Bronchial epithelial cell (primary cell): ENCODE measurements at places on chromosomes 7 and 10. TPM values are rescaled to one million over a fixed set of nuclear protein-coding genes. Genes with fewer than 3 reads are reported as not detected.

OR13A1 gene
- not detected in 2 replicates for total RNA-seq

- no peak for DNase-seq
These were observed 183.2 kb downstream of the GRM3 start for GRCh38 chr7:86826948-86827347.

GRCh38 chr10:69179089-69179742 is 818 bp upstream of the SUPV3L1 start:
- DNase-seq: no peak

DNA sequence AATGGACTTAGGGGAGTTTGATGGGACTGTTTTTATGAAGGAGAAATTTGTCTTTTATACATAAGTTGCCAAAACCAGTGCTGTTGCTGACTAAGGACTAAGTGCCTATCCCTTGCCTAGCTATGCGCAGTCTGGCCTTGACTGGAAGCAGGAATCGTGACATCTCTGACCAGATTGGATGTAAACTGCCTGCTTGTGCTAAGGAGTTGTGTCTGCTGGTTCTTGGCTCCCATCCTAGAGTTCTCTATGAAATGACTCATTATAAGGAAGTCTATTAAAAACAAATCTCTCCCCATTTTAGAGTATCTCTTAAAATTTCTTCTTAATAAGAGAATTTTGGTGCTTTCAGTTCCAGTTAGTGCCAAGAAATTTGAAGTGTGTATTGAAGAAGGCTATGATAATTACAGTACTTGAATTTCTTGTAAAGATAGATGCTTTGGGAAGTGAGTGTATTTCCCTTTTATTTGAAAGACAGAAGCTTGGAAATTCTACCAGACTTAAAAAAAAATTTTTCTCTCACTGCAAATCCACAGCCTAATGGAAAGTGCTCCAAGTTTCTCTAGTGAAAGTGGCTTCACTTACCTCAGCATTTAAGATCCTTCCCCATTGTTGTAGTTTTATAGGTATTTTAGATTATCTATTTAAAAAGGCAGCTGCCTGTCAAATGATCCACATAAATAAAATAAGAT is 77.6 kb downstream of the BICC1 start:
- DNase-seq: peak; percentile 83

DNA sequence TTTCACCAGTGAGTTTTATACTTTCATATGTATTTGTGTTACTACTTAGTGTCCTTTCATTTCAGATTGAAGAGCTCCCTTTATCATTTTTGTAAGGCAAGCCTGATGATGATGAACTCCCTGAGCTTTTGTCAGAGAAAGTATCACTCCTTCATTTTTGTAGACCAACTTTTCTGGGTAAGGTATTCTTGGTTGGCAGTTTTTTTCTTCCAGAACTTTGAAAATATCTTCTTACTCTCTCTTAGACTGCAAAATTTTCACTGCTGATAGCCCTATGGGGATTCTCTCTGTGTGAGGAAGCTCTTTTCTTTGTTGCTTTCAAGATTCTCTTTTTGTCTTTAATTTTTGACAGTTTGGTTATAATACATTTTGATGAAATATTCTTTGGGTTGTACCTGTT is 35.7 kb downstream of the CCDC7 start:
- no peak for DNase-seq

- DNase-seq: no peak
These were observed 35.5 kb downstream of the CTBP2 start for GRCh38 chr10:125124907-125125306.

GRCh38 chr10:17227367-17228090 is 512 bp upstream of the VIM start:
- no peak for DNase-seq
